CD4-positive, alpha-beta T cell treated with Interleukin-2 at 100 ng/mL for 4 hours (primary cell): ENCODE measurements at places on chromosomes 7 and 10.

- DNase-seq: no peak
Observed at GRCh38 chr10:51716981-51717380, 17.6 kb upstream of the CSTF2T start.

DNA sequence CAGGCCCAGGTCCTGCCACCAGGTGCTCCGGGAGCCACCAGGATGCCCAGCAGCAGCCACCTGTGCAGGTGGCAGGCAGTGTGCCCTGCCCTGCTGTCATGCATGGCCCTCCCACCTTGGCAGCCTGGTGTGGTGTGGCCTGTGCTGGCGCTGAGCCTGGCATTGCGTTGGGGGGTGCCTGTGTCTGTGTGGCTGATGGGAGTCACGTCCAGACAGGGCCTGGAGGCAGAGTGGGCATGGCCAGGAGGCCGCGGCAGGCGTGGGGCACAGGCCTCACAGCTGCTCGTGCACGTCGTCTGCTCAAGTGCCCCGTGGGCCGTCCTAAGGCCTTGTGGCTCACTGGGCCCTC is 8.7 kb downstream of the TTYH3 start:
- no peak for DNase-seq

GRCh38 chr7:45230611-45231165 is 73.1 kb downstream of the RAMP3 start:
- DNase-seq: no peak

DNA sequence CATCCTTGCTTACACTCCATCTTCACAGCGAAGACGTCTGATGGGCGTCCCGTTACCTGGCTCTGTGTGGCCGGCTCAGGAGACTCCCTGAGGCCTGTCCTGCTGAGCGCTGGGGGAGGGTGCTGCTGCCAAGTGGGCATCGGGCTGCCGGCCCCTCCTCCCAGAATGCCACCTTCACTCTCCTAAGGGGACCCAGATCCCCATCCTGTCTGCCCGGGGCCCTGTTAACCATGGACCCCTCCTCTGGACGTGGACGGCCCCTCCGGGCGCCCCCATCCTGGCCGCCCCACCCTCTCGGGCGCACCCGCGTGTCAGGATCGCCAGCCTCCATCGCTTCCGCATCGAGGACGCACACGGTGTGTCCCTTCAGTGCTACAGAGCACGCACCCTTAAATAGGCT is 7.3 kb upstream of the FOXL3 start:
- DNase-seq: no peak

GRCh38 chr10:98131619-98132018 is 2.8 kb upstream of the R3HCC1L start:
- DNase-seq: no peak

- DNase-seq: no peak
Observed at GRCh38 chr7:91198371-91198770, 65.9 kb upstream of the FZD1 start.

- DNase-seq: no peak
Observed at GRCh38 chr10:34740321-34740720, 74.8 kb downstream of the PARD3 start.

DNA sequence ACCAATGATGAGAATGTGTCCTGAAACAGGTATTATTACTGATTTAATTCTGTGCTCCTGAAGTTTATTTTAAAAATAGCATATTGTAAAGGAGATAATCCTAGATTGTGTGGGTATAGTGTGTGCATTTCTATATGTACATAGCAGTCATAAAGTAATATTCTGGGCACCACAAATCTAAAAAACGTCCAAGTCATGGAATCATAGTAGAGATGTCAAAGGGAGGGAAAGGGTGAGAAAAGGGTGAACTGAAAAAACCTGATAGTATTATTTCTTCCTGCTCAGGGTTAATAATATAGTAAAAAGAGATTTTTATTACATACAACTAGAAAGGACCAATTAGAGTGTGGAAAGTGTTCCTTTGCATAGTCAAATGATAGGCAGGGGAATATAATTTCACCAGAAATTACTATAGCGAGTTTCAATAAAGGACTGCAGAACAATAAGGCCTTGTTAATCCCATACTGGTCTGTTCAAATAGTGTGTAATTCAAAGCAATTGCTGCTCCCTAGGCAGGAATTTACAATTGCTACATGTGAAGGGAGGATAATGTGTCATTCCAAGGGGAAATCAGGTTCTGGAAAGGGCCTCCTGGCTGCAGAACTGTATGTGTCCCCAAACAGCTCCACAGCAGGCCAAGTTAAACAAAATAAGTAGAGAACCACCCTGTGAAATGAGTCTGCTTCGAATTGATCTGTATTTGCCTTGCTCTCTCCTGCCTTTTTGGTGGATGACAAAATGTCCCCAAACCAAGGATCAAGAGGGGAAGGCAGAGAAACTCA is 42.5 kb upstream of the KMT2E start:
- no peak for DNase-seq

DNA sequence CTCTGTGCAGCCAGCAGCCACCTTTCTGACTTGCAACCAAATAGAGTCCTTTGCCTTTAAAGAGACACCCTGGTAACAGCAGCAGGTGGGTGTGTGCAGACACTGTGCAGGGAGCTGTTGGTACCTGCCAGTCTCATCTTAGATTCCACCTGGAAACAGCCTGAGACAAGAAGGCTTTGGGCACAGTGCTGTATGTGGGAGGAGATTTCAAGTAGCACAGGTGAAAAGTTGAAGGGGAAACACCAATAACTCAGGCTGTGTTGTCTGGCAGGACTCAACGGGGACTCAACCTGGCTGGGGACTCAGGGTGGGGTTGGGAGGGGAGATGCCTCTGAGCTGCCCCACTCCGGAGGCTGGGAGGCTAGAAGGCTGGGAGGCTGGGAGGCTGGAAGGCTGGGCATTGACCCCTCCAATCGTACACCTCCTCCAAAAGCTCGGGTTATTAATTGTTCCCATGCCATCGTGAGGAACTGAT is 6.7 kb downstream of the CPXM2 start:
- no peak for DNase-seq
